ENCODE measurements at places on chromosomes 6 and 20.

GRCh38 chr6:149984773-149985172 lies 21.0 kb downstream of the ULBP1 start:
- DNase-seq: no peak

GRCh38 chr6:43954311-43955131 lies 172.7 kb downstream of the MRPL14 start:
- DNase-seq: no peak

DNA sequence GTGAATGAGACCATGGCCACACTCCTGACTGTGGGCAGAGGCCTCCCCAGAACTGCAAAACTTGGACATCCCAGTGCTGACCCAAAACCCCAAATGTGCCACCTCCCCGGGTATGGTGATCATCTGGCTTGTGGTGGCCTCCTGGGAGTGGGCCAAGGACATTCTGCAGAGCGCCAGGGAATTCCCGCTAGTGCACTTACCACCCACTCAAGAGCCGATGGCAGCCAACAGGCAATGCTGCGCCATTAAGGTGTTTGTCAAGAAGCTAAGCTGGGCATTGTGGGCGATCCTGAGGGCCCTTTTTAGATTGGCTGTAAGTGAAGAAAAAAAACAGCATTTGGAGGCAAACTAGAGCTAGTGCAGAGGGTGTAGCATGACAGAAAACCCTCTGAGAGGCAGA lies 9.4 kb downstream of the MMP24 start:
- no peak for DNase-seq

DNA sequence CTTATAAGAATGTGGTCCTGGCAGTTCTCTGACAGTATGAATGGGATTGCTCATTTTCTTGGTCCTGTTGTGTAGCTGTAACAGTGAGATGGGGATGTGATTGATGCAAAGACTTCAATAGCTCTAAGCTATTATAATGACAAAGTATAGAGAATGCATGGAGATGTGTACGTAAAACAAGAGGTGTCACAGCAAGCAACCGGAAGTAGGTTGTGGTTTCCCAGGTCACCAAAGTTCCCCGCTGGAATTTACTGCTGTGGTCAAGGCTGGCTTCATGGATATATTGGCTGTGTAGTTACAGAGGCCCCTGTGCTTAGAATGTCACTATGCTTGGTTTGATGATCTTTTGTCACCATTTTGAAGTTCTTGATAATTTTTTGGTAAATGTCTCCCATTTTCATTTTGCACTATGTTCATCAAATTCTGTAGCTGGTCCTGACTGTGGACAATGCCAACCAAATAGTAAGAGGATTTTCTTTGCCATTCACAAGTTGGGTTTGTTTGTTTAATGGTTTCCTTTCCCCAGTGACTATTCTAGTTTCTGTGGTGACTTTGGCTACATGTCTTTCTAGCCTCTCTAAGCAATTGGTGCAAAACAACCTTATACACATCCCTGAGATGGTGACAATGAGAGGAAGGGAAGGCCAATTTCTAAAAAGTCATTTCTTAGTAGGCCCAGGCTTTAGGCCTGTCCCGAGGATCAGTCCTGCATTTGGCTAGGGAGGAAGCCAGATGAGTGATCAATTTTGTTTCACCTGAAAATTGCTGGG lies 10.5 kb downstream of the DNAH8 start:
- DNase-seq: no peak

DNA sequence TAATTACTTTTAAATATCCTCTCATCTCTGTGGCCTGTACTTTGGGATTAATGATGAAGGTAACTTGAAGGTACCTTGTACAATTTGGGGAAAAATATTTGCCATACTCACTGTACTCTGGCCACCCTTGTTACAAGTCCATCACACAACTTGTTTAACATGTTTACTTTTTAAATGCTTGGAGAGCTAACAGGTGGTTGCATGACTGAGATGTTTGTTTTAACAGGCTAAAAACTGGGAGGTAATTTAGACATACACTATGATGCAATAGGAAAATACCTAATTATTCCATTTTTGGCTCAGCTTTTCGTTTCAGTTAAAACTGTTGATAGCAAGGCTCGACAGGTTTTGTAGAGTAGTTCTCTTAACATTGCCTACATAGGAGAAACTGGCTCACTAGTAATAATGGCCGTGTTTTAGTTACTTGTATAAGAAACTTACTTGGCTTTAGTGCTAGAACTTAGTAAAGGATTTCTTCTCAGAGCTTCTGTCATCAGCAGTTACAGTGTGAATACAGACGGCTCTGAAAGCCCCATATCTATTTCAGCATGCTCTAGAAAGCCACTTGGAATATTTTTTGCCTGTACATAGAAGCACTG lies 489.8 kb upstream of the SOX4 start:
- DNase-seq: no peak

DNA sequence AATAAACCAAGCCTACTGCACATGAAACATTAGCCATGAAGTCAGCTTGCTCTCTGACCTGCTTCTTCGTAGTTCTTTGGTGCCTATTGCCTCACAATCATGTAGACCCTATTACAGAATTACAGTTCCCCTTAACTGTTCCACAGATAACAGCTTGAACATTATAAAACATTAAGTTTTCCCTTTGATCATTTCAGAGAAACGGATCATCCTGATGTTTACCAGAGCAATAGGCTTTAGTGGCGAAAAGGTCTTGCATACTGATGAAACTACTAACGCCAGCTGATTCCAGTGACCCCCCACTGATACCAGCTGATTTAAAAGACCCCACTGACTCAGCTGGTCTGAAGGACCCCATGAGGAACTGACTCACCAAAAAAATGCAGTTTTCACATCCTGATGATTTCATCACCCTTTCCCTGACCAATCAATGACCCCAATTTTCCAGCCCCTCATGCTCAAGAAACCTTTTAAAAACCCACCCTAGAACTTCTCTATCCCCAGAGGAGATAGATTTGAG lies 39.4 kb upstream of the MLIP start:
- DNase-seq: no peak

DNA sequence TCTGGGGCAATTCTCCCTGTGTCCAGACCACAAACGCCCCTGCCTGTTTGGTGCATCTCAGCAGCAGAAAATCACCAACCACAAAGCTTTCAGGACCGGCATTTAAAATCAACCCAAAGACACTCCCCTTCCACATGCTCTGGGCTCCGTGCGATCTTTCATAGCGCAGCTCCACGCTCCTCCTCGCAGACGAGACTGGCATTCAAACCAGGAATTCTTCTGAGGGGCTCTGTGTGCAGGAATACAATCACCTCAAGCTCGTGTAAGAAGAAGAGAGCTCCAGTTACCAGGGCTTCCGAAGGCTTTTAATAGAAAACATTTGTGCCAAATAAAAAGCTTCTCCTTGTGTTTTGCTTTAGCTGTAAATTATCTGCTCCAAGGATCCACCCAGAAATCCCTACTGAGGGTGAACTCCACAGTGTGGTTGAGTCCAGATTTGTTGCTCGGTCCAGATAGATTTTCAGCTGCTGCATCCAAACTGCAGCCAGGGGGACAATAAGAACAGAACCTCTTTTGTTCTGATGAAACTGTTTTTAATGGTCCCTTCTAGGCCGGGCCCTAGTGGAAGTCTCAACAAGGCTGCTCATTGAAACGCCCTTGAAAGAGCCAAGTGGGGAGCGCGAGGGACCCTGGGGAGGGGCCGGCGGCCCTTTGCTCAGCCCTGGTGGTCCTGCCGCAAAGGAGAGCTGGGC lies 16.4 kb upstream of the BMP7 start:
- no peak for DNase-seq

- DNase-seq: no peak
Observed at GRCh38 chr6:145508107-145508506, 227.2 kb downstream of the EPM2A start.

GRCh38 chr20:18250217-18250616 lies 38.1 kb upstream of the ZNF133 start:
- DNase-seq: no peak

DNA sequence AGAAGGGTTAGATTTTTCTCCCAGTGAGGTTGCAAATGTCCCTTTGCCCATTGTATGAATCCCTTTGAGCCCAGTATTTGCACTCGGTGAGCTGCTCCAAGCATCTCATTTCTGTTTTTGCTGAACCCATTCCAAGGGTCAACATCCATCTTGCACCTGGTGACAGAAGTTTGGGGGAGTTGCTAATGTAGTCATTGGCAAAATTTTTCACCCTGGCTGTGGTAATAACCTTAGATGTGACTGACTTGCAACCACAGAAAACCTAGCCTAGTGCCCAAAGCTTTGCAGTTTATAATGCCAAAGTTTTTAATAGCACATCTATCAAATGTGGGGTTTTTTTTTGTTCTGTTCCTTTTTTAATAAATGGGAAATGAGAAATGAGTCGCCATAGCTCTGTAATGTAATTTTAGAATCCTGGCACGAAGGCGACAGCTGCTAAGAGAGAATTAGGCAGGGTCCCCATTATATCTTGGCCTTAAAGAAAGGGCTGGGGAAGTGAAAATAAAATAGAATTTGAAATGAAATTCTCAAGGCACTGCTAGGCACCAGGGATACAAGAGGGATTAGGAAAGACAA lies 682.8 kb downstream of the KIF16B start:
- no peak for DNase-seq

DNA sequence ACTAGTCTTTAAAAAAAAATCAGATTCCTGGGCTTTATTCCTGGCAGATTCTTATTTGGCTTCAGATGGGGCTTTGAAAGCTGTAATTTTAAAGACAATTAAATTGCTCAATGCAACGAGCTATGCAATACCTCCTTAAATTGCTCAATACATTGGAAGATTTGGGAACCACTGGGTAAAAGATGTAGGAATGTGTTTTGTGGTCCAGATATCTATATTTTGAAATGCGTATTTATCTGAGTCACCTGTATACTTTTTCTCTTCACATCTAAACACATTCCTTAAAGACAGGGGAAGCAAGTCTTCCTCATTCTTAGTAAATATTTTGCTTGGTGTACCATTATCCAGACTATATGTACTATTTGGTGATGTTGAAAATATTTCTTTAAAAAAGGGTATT lies 29.6 kb upstream of the MAP7 start:
- no peak for DNase-seq

DNA sequence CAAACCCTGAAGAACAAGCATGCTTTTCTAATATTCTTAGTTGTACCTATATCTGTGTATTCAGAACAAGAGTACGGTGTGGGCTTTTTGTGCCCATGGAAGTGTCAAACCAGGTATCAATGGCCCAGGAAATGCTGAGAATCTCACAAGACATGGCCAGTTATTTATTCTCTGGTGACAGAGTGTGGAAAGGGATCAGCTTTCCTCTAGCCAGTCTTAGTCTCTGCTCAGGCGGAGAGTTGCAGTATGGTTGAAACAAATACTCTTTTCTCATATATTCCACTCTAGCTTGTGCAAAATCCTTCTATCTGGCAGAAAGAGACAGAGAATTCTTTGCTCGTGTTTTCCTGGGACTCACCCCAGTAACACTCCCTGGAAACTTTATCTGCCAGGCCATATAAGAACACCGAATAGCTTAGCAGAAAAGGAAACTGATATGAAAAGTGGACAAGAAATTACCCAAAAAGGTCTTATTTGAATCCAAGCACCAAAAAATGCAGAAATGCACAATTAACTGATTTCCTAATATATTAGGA lies 173.3 kb upstream of the RSPO3 start:
- DNase-seq: no peak

DNA sequence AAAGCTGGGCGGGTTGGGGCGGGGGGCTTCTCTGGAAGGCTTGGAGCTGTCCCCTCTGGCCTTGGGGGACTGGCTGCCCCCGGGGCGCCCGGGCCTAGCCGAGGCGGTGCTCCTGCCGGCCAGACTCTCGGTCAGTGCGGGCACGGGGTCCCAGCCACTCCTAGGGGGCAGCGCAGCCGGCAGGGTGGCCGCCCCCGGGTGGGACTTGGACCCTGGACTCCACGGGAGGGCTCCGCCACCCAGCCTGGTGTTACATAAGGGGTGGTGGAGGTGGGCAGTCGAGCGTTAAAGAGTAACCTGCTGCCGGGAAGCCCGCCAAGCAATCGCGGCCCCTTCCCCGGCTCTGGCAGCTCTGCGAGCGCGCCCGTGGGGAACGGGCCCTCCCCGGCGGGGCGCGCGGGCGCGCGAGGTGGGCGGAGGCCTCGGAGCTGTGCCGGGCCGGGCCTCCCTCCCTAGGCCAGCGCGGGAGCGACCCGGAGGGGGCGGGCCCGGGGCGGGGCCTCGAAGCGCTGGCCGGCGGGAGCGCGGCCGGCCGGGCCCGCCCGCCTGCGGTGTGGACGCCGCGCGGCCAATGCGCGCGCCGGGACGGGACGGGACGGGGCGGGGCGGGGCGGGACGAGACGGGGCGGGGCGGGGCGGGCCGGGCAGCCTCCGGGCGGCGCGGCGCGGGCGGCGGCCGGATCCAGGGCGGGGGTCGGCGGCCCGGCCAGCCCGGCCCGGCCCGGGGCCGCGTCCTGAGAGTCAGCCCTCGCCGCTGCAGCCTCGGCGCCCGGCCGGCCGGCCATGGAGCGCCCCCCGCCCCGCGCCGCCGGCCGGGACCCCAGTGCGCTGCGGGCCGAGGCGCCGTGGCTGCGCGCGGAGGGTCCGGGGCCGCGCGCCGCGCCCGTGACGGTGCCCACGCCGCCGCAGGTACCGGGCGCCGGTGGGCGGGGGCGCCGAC lies at the start of gene SLC2A4RG:
TSS of gene SLC2A4RG (plus strand) at position 647 of the 940 bp plus-strand sequence. CDS start at position 784, 137 bp downstream.
- DNase-seq: peak; percentile 57

- DNase-seq: no peak
Observed at GRCh38 chr6:15929685-15930084, 199.2 kb upstream of the MYLIP start.

GRCh38 chr20:61770113-61770585 lies 295.5 kb downstream of the TAF4 start:
- no peak for DNase-seq

- DNase-seq: no peak
Observed at GRCh38 chr6:84773133-84773430, 8.7 kb upstream of the TBX18 start.

- no peak for DNase-seq
Observed at GRCh38 chr6:157550114-157550989, 169.4 kb downstream of the ZDHHC14 start.
